NCI-H1092 (cell line): ENCODE measurements at places on chromosomes 2 and 18.

DNA sequence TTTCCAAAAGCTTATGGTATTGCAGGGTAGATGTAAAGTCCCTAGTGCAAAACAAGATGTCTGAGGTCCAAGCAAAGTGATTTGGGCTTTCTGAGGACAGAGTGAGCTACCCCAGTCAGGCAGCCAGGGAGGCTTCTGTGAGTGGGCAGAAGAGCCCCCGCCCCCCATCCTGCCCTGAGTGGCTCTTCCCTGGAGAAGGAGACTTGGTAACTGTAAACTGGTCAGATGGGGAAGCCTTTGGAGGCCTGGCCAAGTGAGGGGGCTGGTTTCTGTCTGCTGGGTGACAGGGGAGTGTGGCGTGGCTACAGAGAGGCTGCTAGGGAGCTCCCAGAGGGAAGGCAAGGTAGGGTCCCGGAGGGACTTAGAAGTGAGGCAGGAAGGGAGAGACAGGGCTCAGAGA, 181.3 kb upstream of the HAAO start:
- no peak for DNase-seq

DNA sequence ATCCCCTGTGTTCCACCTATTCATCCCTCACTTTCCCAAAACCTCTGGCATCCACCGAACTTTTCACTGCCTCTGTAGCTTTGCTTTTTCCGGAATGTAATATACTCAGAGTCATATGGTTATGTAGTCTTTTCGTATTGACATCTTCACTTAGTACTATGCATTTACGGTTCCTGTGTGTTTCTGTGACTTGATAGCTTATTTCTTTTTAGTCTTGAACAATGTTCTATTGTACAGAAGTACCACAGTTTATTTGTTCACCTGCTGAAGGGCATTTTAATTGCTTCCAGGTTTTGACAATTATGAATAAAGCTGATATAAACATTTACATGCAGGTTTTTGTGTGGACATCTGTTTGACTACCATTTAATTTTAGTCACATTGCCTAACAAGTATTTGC, 154.7 kb upstream of the DOK6 start:
- peak; percentile 34 for DNase-seq

GRCh38 chr2:84999553-84999955, 28.6 kb downstream of the KCMF1 start:
- no peak for DNase-seq

GRCh38 chr2:174771631-174772471, 7.6 kb upstream of the CHRNA1 start:
- peak; percentile 51 for DNase-seq

GRCh38 chr2:181552808-181553207, 95.6 kb downstream of the ITGA4 start:
- no peak for DNase-seq

- no peak for DNase-seq
Measured at GRCh38 chr2:195356026-195356425, 301.0 kb upstream of the SLC39A10 start.

GRCh38 chr2:231666171-231667095, 41.9 kb upstream of the PTMA start:
- no peak for DNase-seq

DNA sequence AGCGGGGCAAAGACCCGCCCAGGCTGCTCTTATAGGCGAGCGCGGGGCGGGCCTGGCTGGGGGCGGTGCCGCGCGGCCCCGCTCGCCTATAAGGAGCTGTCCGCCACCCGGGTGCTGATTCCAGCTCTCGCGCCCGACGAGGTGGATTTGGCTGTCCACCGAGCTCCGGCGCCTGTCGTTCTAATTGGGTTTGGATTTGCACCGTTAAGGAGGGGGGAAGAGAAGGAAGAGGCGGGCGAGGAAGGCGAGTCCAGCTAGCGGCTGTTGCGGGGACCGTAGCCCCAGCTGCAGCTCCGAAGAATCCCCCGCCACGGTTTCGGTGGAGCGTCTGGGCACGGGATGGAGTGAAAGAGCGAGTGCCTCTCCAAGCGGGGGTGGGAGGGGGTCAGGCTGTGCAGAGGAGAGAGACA, at the start of gene CNTNAP5:
Gene CNTNAP5 (plus strand): TSS at position 117 of the 410 bp plus-strand sequence. CDS start 364 bp downstream, outside the sequence.
- peak; percentile 60 for DNase-seq

- no peak for DNase-seq
Measured at GRCh38 chr18:37701967-37702366, 136.4 kb upstream of the CELF4 start.

DNA sequence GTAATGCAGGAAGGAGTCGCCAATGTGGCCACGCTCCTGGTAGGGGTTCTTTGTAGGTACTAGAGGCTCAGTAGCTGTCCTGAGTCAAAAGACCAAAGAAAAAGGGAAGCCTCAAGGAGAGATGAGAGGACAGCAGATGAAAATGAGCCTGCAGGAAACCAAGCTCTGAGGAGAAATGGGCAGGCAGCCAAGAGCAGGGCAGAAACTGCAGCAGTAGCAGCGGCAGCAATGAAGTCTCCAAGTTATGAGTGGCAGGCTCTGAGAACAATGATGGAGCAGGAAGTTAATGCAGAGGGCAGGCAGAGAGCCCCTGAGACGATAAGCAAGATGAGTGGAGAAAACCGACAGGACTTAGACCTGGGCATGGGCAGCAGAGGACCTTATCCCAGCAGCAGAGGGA, 48.2 kb upstream of the TMEM200C start:
- DNase-seq = no peak

- DNase-seq = no peak
Measured at GRCh38 chr2:151654891-151655290, 79.4 kb downstream of the NEB start.

DNA sequence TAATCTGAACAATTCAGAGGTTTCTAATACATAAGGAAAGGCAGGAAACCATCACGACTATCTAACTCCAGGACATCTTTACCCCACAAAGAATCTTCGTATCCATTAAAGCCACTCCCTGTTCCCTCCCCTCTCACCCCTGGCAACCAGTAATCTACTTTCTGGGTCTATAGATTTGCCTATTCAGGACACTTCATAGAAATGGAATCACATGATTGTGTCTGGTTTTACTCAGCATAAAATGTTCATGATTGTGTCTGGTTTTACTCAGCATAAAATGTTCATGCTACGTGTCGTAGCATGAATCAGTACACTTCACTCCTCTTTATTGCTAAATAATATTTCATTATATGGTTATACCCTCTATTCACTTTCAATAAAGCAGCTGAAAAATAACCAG, 11.6 kb downstream of the FECH start:
- no peak for DNase-seq

DNA sequence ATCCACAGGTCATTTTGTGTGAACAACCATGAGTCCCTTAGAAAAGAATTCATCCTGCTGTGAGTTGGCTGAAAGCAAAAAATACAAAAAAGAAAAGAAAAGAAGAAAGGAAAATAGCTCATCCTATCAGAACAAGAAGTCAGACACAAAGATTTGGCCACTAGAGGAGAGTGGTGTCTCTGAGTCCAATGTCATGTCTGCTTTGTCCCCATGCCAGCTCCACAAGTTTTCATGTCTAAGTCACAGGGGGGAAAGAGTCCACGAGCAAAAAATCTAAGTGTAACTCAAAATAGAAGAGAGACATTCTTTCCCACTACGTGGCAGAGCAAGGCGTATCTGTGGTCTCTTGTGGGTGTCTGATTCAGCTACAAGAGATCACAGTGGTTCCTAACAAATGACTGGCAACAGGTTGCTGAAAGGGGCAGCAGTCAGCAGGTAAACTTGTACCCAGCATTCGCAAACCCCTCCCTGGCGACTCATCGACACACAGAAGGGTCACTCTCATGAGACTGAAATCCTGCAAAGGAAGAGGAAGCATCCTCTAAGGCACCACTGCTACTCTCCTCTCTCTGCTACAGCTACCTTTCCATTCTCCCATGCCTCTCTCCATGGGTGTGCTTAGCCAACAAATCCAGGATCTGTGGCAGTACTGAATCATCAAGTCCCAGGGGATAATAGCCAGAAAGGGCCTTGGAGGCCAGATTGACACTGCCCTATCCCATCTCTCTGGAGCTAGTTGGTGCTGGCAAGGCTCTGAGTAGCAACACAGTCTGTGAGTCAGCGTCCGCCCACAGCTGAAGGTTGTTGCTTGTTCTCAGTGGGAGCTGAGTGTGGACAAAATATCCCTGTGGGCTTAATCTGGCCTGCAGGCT, 123.0 kb upstream of the SLC39A10 start:
- no peak for DNase-seq

- no peak for DNase-seq
Measured at GRCh38 chr2:126543081-126543480, 112.9 kb upstream of the GYPC start.

DNA sequence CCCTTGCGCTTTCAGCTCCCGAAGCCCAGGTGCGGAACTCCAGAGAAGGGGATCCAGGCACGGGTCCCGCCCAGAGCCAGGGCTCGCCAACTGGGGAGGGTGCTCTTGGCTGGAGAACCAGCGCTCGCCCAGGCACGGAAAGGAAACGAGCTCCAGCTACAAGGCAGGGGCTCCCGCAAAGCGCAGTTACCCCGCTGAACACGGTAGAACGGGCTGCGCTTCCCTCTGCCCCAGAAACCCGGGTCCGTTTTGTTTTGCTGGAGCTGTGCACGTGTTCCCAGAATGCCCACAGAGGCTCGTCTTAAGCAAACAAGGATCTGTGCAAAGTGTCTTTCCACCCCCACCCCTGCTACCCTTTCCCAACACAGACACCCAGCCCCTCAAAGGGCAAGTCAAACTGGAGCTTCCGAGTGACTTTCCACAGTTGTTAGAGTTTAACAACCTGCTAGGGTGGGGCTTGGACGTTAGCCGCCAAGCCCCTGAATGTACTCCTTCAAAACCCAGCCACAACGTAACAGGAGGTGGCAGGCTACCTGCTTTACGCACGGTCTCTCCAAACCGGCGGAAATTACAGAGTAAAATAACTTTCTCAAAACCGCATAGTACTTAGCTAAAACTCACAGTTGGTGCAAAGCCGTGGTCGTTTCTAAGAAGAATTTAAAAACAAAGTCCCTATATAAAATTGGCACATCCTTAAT, 775 bp downstream of the RNF125 start:
- peak; percentile 12 for DNase-seq

DNA sequence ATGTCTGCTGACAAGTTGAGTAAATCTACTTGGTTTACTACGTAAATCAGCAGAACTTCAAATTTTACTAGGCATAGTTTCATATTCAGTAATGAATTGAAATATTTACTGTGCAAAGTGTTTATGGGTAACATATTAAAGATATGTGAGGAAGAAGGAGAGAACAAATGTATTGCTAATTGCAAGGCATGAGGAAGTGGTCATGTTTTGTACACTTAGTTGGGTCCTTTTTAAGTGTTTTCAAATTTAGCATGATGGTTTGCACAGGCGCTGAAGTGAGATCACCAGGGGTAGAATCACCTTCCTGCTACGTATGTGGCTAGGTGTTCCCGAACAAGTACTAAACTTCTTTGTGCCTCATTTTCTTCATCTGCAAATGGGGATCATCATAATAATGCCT, 1534.4 kb downstream of the LRP1B start:
- DNase-seq = no peak

- no peak for DNase-seq
Measured at GRCh38 chr18:80202264-80202998, 44.9 kb downstream of the PARD6G start.

DNA sequence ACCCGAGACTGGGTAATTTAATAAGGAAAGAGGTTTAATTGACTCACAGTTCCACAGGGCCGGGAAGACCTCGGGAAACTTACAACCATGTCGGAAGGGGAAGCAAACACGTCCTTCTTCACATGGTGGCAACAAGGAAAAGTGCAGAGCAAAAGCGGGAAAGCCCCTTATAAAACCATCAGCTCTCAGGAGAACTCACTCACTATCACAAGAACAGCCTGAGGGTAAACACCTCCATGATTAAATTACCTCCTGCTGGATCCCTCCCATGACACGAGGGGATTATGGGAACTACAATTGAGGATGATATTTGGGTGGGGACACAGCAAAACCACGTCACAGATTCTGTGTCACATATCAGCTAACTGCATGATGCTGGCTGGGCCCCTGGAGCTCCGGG, 11.4 kb downstream of the TCF23 start:
- DNase-seq = no peak

- DNase-seq = no peak
Measured at GRCh38 chr2:71700041-71700657, 246.8 kb downstream of the DYSF start.

DNA sequence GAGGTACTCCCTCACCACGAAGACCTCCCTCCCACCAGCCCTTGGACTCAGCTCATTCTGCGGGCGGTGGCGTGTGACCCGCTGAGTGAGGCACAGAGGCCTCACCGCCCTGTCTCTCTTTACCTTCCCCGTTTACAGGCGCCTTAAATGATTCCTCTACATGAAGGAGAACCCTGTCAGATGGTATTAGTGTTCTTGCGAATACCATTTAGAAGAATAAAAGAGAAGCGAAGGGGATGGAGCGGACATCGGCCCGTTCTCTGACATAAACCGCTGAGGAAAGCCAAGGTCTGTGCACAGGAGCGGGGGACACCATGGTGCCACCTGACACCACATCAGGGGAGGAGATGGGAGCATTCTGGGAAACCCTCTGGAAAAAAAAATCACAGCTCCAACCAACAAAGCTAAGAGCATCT, 179.8 kb downstream of the HDAC4 start:
- DNase-seq = no peak

- no peak for DNase-seq
Measured at GRCh38 chr2:52368141-52368540, 1336.2 kb upstream of the NRXN1 start.

- no peak for DNase-seq
Measured at GRCh38 chr2:15923597-15923996, 16.8 kb upstream of the MYCN start.

DNA sequence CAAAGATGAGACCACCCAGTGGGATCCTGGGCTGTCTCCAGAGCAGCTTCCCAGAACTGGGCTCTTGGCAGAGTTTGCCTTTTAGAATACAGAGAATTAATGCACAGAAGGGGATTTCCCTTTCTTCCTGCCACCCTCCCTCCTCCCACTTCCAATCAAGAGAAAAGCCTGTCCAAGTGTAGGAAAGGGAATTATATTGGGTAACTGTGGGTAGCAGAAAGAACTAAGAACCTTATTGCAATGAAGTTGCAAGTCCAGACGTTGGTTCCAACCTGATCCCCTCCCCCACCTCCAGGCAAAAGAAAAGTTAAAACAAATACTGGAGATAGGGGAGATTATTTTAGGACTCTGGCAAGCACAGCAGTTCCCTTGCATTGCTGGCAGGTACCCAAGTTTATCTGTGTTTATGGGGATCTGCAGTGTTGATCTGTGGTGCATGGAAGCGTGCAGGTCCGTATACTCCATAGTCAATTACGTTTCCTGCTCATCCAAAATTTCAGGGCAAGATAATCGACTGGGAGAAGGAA, 114.3 kb downstream of the PRKCE start:
- DNase-seq = no peak

- no peak for DNase-seq
Measured at GRCh38 chr2:130912471-130912870, 75.8 kb downstream of the ARHGEF4 start.

- DNase-seq = no peak
Measured at GRCh38 chr2:72981536-72981935, 64.2 kb downstream of the EMX1 start.

- peak; percentile 12 for DNase-seq
Measured at GRCh38 chr18:44229693-44230108, 451.0 kb upstream of the SETBP1 start.

DNA sequence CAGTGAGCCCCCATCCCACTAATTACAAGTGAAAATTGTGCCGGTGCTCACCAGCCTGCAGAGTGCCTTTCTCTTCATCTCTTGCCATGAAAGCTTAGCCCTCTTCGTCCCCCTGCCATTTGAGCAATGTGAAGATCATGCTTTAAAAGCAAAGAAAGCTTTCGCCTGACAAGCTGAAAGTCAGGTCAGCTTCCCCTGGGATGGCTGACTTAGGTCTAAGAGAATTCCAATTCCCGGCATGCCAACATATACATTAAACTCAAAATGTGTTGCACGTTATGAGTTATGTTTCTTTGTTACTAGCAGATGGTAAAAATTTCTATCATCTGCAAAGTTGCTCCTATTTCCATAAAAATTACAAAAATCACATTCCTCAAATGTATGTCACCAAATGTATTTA, 129.8 kb downstream of the AFF3 start:
- DNase-seq = no peak
